ENCODE measurements at places on chromosomes 7 and 10.

DNA sequence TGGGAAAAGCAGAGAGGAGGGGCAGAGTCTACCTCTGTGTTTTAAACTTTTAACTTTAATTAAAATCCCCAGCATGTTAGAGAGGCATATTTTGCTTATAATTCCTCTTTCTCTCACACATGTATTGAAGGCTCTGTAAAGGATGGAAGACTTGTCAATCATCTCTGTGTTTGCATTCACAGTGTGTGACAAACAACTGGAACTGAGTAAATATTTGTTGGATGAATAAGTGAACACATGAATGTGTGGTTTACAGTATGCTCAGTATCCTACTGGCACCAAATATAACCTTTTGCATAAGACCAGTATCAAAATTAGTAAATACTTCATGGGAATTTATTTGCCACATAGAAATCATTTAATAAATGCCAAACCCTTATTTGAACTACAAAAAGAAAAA lies 829.0 kb downstream of the GRID1 start:
- DNase-seq = no peak

DNA sequence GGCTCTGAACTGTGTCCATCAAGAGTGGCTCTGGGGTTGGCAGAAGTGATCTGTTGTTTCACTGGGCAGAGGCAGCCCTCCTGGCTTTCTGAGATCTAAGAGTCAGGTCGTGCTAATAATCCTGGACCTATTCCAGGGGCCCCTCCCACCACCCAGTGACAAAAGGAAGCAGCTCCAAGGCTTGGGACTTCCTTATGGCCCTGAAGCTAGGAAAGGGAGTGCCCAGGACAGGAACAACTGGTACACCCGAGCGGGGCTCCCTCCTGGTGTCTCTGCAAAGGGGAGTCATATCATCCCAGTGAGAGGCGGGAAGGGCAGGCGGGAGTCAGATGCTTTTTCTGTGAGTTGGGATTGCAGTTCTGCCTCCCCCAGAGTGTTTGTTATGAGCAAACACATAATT lies 32.3 kb downstream of the RPS24 start:
- no peak for DNase-seq

GRCh38 chr7:115008465-115009114 lies 86.7 kb downstream of the MDFIC start:
- DNase-seq = no peak

DNA sequence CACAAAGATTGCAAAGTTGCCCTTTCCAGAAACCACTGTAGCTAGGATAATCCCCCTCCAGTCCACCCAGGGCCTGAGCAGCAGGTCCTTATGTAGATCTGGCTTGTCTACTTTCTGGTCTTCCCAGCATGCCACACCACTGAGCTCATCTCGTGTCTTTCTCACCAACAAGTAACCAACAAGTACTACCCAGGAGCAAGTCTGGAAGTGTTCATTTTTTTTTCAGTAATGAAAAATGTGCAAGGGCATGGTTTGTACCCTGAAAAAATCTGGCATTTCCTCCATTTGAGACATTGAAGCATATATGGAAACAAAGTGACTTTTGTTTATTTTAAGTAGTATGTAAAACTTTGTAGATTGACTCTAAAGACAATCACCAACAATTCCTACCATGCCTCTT lies 120.8 kb downstream of the INHBA start:
- no peak for DNase-seq

DNA sequence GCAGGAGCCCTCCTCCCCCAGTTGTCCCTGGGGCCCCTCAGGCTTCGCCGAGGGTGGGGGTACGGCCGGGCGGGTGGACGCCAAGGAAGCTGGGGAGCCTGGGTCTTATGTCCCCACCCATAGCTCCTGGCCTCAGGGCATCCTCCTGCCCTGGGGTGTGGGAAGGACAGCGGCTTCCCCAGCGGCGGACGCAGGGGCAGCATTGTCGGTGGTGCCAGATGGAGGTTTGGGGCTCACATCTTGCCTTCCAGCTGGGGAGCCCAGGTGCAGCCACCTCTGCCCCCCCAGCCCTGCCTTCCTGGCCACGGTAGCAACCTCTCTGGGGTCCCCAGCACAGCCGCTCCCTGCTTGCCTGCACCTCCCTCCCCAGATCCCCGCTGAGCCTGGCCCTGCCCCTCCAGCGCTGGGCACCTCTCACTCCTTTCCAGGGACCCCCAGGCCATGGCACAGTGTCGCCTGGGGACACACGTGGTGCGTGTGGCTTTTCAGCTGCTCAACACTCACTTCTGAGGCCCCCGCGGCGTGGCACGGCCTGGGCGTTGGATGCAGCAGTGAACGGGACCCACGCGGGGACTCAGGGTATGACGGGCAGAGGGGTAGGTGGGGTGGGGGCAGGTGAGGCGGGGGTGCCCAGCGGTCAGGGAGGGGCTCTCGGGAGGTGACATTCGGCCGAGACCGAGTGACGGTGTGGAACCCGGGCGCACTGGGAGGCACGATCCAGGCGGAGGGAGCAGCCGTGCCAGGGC lies 53.1 kb downstream of the UNCX start:
- no peak for DNase-seq

- DNase-seq = peak; percentile 58
These were observed 1.6 kb upstream of the IDI1 start for GRCh38 chr10:1050554-1050953.

DNA sequence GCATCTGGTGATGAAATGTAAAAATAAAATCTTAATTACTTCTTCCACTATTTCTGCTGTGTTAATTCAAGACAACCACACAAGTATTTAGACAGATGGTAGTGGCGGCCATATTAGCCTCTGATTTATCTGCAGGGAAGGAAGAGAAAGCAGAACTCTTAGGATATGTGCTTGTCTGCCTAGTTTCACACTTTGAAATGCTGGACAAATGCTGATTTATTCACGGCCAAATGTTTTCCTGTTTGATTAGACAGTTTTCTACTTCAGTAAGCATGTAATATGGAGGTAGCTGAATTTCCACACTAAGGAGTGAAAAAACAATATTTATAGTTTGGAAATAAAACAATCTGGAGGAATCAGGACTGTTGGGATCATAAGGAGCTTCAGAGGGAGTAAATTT lies 158.1 kb downstream of the AGMO start:
- no peak for DNase-seq

DNA sequence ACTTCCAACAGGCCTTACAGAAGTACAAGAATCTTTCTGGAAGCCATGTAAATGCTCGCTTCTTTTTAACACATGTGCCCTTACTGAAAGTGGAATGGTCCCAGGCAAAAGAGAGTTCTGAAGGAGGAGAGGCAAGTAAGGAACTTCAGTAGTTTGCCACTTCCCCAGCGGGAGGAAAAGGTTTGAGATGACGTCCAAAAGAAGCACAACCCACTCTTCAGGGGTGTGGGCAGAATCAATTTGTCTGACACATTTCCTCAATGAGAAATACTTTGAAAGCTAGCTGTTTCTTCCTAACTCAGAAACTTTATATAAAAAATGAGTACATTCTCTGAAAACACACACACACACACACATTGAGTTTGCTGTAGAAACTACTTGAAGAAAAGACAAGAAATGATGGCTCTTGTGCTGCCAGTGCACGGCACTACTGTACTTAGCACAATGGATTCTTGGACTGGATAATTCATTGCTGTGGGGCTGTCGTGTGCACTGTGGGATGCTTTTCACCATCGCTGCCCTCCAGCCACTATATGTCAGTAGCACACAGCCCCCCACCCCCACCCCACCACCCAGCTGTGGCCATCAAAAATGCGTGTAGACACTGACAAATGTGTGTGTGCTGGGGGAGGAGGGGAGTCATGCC lies 183.0 kb downstream of the SRPK2 start:
- DNase-seq = no peak

GRCh38 chr10:98466861-98467505 lies 20.2 kb upstream of the HPS1 start:
- no peak for DNase-seq

- DNase-seq = no peak
These were observed 6.1 kb downstream of the KCTD7 start for GRCh38 chr7:66634816-66635215.

DNA sequence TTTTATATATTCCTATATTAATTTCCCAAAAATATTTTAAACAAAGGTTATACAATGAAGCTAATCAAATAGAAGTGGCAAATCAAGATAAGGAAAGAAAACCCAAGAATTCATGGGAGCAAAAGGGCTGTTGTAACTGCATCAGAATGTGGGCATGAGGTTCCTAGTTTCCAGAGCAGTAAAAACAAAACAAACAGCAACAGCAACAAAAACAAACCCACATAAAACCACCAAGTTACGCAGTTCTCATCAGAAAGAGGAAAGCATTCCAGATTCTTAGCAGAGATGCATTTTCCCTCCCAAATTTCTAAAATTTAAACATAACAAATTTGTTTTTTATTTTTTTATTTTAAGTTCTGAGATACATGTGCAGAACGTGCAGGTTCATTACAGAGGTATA lies 34.8 kb upstream of the MSMB start:
- DNase-seq = no peak

- DNase-seq = no peak
These were observed 71.3 kb upstream of the PODXL start for GRCh38 chr7:131627735-131628190.

DNA sequence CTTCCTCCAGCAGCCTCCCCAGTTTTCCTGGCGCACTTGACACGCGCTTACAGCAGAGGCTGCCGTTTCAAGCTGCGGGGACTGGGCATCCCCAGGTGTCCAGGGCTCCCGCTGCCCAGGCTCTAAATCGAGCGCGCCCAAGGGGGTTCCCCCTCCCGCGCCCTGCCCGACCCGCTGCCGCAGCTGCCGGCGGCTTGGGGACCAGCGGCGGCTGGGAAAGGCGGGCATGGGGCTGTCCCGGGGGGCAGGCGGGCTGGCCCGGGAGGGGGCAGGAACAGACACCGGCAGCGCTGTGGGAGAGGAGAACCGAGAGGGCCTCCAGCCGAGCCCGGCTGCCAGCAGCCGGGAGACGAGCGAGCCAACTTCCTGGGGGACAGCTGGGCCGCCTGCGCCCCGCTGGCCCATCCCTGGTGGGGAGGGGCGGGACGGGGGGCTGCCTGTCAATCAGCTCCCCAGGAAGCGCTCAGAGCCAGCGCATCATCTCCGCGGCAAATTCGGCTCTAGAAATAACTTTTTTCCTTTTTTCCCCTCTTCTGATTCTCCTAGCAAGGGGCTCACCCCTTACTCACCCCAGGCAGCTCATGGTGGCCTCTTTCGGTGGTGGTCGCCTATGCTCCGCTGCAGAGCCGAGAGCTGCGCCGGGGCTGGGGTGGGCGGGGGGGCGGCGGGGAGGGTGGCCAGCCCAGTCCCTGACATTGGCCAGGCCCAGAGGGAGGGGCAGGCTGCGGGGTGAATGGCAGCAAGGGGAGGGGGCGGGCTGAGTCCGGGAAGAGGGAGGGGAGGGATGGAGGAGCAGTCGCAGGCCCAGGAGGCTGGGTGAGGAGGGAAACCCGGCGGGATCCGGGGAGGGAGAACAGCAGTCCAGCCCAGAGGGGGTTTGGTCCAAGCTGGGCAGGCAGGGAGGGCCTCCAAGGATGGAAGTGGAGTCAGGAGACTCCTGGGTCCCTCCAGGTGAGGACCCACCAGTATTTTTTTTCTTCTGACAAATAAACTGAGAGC lies 14.7 kb downstream of the GRID2IP start:
- DNase-seq = no peak

- DNase-seq = no peak
These were observed 1.2 kb downstream of the STRIP2 start for GRCh38 chr7:129435414-129435829.

- no peak for DNase-seq
These were observed 47.3 kb downstream of the CDHR3 start for GRCh38 chr7:106010331-106010730.

- DNase-seq = peak; percentile 23
These were observed 241.5 kb downstream of the PHTF2 start for GRCh38 chr7:78039790-78040776.

- no peak for DNase-seq
These were observed 44.9 kb downstream of the INSYN2A start for GRCh38 chr10:127151541-127151940.

DNA sequence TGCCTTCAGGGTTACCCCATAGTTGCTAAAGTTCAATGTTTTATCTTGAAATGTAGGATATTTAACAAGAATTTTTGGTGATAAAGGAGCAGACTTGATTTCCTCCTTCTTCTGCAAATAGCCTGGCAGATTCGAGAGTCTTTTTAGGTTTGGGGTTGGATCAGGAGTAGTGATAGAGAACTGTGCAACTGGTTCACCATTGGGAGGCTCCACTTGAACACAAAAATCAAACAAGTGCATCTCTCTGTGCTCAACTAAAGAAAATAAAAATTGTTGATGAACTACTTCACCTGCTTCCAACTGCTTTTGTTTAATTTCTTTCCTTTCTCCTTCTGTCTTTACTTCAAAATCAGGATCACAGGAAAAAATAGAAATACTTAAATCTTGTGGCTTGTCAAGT lies 58.5 kb downstream of the MACC1 start:
- DNase-seq = no peak

DNA sequence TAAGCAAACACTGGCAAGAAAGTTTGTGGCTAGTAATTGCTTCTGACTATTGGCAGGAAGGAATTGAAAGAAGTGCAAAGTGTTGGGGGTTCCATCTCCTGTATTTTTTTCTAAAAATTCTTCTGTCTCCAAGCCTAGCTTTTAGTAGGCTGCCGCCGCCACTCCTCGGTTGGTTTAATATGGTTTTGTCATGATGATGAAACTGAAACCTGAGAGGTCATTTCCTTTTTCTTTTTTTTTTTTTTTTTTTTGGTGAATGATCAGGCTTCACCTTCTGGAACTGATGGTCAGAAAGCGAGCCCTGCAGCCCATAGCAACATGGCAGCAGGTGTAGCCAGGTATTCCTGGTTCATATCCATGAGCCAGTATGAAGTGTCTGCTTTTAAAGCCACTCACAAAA lies 75.3 kb upstream of the AGBL3 start:
- DNase-seq = no peak

DNA sequence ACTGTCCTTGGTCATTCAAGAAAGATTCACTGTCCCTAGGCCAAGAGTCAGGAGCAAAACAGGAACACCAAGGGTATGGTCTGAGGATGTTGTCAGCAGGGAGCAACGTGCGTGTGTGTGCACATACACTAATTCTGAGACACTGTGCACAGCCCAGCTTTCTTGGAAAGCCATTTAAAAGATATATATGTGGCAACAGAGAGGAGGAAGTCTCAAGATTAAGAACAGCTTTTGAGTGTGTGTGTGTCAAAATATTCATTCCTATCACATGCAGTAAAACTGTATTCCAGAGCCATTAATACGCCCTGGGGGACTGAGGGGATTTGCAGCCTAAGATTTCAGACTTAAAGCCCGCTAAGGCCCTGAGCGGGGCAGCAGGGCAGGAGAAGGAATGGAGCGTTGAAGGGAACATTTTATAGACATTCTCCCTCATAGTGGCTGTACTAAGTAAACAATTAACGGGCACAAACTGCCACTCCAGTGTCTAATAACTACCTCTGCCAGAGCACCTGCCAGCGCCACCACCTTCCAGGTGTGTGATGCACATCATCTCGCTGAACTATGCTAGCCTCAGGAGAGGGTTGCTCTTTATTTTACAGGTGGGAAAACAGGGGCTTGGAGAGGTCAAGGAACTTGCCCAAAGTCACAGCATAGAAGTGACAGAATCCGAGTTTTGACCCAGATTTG lies 2.0 kb downstream of the NOD1 start:
- no peak for DNase-seq
